Activated CD4-positive, alpha-beta memory T cell treated with anti-CD3 and anti-CD28 coated beads for 36 hours (primary cell): ENCODE measurements at places on chromosomes 11 and 22. TPM values are rescaled to one million over a fixed set of nuclear protein-coding genes. Genes with fewer than 3 reads are reported as not detected.

DNA sequence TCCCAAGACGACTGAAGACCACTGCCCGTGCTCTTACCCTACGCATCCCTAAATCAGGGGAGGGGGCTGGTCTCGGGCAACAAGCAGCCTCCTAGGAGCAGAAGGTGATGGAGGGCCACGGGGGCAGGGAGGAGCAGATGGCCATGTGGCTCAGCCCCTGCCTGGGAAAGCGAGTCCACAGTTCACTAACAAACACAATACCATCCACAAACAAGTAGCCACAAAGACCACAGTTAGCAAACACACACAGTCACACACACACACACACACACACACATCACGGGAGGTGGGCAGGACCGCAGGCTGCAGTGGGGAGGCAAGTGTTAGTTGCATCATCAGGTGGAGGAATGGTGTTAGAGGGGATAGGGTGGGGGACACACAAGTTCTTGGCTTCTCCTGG lies 13.2 kb upstream of the FXYD2 start:
- H3K4me3 ChIP-seq, result no peak overlapping the region
- H3K4me1 ChIP-seq, result no peaks in the 10 kb centered on the region
- peaks cover 2% of the 10 kb centered on the region for H3K27me3 ChIP-seq
- H3K36me3 ChIP-seq, result no peaks in the 10 kb centered on the region
- no peak for DNase-seq

DNA sequence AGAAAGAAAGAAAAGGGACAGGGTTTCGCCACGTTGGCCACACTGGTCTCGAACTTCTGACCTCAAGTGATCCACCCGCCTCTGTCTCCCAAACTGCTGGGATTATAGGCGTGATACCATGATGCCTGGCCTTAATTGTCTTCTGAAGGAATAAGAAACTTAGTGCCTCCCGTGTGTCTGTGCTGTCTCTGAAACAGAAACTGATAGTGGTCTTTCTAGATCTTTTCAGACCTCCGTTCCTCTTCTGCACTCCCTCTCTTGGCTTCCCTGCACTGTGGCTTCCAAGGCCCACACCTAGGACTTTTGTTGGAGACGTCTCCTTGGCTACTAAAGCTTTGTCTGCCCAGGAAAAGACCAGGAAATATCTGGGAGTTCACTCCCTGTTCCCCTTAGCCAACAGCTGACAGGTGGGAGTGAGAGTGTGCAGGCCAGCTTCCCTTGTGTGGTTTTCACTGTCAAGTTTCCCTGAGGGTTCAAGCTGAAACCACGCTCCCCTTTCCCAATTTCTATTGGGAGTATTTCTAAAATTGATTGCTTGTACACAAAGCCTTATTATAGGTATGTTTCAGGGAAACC lies 10.1 kb upstream of the HTR3B start:
- no peaks in the 10 kb centered on the region for H3K4me1 ChIP-seq
- no peak overlapping the region for H3K4me3 ChIP-seq
- no peak for DNase-seq
- no peak overlapping the region for H3K27ac ChIP-seq
- H3K36me3 ChIP-seq, result no peaks in the 10 kb centered on the region

- no peaks in the 10 kb centered on the region for H3K4me1 ChIP-seq
- H3K36me3 ChIP-seq, result no peaks in the 10 kb centered on the region
- H3K27ac ChIP-seq, result no peak overlapping the region
- H3K4me3 ChIP-seq, result no peak overlapping the region
- H3K27me3 ChIP-seq, result peaks cover 15% of the 10 kb centered on the region
Observed at GRCh38 chr11:15276621-15277020, 161.9 kb downstream of the INSC start.

DNA sequence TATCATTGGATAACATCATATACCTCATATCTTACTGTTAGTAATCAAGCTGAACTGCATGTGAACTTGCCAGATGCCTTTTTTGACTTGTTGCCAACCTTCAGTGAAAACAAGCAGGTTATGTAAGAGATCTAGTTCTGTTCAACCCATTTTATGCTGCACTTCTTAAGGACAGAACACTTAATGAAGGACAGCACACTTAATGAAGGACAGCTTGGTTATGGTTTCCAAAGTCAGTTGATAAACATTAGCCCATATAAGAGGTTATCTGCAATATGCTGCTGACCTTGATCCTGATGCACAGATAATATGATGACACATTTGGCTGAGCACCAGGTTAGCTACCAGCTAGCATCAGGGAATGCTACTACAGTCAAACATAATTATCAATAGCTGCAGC lies 358.7 kb upstream of the PDGFD start:
- H3K4me3 ChIP-seq, result no peak overlapping the region
- H3K4me1 ChIP-seq, result peaks cover 5% of the 10 kb centered on the region
- no peaks in the 10 kb centered on the region for H3K27me3 ChIP-seq
- H3K27ac ChIP-seq, result no peak overlapping the region
- H3K36me3 ChIP-seq, result no peaks in the 10 kb centered on the region

The PHF21B gene
- total RNA-seq, result not detected

The FOLR3 gene
- not detected for total RNA-seq

The PKNOX2 gene
- not detected for total RNA-seq

The MAJIN gene
- total RNA-seq, result 0.82 TPM

The TSGA10IP gene
- total RNA-seq, result not detected
